ENCODE measurements at places on chromosomes 2 and 18.

GRCh38 chr2:118604371-118604770 is 243.1 kb downstream of the EN1 start:
- DNase-seq, result no peak

DNA sequence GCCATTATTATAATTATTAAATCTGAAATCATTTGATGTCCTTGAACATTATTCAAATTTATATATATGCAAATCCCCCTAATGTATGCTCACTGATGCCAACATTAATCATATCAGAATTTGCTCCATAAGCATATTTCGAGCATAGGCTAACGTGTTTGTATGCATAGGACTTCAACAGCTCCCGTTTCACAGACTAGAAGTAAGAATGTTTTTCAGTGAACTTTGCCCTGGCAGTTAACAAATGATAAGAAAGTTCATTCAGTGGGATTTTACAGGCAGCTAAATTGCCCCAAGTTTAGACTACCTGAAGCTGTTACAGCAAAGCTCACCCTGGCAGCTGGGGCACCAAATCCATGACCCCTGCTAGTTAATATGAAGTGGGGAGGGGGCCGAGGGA is 272.0 kb downstream of the LNPK start:
- no peak for DNase-seq

GRCh38 chr2:164052006-164052405 is 316.2 kb upstream of the FIGN start:
- DNase-seq, result no peak

GRCh38 chr18:54127759-54128378 is 96.6 kb downstream of the MBD2 start:
- DNase-seq, result peak; percentile 50

DNA sequence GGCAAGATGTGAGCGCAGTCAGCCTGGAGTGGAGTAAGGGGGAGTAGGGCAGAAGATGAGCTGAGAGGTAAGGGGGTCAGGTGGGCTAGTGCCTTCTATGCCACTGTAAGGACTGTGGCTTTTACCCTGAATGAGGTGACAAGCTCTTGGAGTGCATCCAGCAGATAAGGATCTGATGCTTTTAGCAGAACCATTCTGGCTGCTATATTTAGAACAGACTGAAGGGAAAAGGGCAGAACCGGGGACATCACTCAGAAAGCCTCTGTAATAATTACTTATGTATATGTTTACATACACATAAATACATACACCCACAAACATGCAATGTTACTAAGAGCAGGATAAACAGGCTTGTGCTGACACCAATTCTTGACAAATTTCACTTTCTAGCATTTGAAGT is 124.8 kb downstream of the DTNB start:
- DNase-seq, result no peak

DNA sequence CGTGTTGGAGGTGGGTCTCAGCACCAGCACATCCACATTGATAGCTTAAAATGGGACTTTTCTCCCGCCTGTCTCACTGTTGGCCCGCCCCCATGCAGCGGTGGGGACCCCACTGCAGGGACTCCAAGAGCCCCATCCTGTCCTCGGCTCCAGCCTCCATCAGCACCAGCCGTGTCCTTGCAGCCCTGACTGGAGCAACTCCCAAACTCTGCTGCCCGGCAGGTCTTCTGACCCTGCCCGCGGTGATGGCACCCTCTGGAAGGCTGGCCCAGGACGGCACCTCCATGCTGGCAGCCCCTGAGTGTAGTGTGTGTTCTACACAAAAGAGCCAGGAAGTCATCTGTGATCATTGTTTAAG is 41.6 kb upstream of the KCNG2 start:
- DNase-seq, result no peak

GRCh38 chr2:212327171-212327809 is 211.3 kb downstream of the ERBB4 start:
- DNase-seq, result no peak

GRCh38 chr2:221124532-221125240 is 447.4 kb downstream of the EPHA4 start:
- DNase-seq, result no peak

DNA sequence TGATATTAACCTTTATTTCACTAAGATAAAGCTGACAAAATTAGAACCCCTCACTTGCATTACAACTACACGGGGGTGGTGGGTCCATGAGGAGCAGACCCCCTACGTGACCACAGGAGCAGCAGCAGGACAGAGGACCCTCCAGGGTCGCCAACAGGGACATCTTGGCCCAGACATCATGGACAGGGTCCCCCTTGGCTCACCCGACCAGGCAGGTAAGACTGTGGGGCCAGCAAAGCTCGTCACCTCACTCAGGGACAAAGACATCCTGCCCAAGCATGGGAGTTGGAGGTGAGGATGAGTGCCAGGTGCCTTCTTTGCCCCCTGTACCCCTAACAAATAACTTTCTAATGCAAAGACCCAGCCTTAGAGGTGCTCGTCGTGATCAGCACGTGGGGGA is 111.3 kb upstream of the RAB6C start:
- DNase-seq, result no peak

GRCh38 chr2:3392216-3392615 is 12.7 kb downstream of the TRAPPC12 start:
- DNase-seq, result no peak

GRCh38 chr18:35028536-35028935 is 12.7 kb upstream of the MAPRE2 start:
- no peak for DNase-seq

DNA sequence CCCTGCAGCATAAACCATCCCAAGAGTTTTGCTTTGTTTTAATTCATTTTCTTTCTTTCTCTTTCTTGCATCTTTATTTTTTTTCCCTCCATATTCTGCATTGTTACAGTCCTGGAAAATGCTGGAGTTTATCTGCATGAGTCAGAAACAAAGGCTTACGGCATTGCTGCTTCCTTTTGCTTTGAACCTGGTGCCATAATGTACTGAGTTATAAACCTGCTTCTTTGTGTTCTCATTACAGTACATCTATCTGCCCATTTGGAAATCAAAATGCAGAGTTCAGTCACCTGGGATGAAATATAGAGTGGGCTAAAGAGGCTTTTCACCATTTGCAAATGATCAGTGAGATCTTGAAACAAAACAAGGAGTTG is 1009.2 kb upstream of the FANCL start:
- DNase-seq, result no peak

DNA sequence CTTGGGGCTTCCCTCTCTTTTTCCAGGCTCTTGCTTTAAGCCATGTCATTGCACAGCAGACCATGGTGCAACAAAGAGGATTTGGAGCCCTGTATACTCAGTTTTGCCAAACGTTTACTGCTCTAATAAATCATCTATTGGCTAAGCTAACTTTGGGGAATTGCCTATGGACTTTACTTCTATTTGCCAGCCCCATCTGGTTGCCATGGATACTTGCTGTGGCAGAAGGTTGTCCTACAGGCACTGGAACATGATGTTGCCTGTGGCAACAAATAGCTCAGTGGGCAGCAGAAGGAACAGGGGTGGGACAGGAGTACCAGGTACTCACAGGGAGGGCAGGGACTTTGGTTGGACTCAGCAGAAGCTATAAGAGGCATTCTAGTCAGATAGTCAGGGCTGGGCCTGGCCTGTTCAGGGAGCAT is 129.7 kb downstream of the CCDC85A start:
- peak; percentile 61 for DNase-seq

GRCh38 chr2:178263159-178263860 is 69.0 kb downstream of the OSBPL6 start:
- no peak for DNase-seq

DNA sequence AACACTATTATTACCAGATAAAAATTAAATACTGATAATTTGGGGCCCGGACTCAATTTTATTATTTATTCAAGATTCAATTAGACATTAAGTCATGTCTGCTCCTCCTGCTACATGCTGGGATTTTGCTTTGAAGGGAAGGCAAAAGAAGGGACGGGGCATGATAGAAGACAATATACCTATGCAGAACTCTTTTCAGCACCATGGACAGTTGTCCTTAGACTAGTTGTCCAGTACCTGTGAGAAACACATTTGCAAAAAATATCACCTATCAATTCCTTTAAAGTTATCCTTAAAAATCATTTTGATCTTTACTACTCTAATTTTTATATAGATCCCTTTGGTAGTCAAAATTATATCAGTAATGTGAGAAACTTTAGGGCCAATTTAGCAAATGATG is 100.2 kb upstream of the SULT1C3 start:
- DNase-seq, result no peak
